ENCODE measurements at places on chromosomes 2 and 18.

DNA sequence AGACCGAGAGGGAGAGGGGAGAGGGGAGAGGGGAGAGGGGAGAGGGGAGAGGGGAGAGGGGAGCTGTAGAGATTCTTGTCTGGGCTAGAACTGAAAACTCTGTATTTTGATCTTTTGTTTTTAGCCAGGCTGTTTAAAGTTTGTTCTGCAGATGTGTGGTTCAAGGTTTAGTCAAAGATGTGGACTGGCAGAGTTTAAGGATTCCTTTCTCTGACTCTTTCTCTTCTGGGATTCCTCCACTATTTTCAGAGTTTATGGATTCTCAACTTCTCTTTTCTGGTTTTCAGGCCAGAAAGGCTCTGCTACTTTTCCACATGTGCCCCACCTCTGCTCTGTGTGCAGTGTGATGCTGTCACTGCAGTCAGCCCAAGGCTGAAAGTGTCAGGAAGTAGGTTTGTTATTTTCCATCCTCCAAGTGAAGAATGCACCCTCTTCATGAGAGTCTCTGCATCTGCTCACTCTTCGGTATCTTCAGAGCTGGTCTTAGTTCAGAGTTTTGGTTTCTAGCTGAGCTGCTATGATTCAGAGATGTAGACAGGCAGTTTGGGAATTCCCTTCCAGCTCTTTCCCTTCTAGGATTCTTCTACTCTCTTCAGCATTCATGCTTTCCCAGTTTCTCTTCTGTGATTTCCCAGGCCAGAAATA is 130.9 kb upstream of the SMAD7 start:
- DNase-seq = no peak

DNA sequence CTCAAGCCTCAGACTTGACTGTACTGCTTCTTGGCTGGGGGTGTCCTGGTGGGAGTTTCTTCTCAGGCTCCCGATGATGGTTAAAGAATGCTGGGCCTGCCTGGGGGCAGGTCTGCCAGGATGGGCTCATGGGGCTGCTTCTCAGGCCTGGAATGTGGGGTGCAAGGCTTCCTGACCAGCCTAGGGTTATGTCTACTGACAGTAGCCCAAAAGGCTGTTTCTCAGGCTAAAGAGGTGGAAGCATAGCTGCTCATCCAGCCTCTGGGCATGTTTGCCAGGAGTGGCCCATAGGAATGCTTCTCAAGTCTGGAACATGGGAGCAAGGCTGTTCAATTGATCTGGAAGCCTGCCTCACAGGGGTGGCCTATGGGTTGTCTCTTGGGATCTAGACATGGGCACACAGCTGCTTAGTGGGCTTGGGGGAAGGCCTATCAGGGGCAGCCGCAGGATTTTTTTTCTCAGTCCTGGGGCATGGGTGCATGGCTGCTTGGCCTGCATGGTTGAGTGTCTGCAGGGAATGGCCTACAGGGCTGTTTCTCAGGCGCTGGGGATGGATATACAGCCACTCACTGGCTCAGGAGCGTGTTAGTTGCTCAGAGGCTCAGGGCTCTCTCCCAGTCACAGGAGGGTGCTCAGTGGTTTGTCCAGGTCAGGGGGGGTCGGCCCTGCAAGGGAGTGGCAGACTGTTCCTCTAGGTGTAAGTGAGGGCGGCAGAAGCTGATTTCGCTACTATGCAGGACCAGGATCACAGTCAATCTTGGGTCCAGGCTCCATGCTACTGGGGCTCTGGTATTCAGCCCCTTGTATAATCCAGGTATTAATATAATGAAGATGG is 617.3 kb upstream of the REG3G start:
- DNase-seq = no peak

DNA sequence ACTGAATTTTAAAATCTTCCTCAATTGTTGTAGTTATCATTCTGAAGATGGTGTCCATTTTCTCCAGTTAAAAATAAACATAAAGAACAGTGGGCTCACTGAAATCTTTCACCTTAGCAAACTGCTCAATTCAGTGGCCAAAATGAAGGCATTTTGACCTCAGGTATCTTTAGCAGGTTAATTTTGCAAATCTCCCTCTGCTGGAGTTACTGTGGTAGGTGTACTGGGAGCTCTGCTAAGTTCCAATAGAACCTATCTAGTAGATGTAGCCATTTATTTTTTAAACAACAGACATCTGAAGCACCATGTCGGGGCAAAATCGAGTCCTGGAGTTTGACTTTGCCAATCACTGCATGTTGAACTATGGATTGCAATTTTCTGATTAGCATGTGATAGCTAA is 177.1 kb downstream of the IRS1 start:
- no peak for DNase-seq

- no peak for DNase-seq
Observed at GRCh38 chr2:109690822-109691541, 76.8 kb downstream of the SOWAHC start.

DNA sequence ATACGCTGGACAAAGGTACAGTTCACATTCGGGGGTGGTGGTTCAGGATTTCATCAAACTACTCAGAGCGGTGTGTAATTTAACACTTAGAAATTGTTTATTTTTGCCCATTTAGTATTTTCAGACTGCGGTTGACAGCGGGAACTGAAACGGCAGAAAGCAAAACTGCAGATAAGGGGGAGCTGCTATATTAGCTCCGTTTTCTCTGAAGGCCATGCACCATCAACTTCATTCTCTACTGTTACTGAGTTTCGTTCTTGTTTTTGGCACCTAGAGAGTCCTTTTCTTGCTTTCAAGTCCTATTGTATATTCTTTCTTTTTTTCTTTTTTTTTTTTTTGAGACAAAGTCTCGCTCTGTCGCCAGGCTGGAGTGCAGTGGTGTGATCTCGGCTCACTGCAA is 121.5 kb upstream of the SP3 start:
- DNase-seq = no peak

GRCh38 chr2:27989149-27989548 is 98.6 kb downstream of the BABAM2 start:
- no peak for DNase-seq

- no peak for DNase-seq
Observed at GRCh38 chr2:26941486-26941885, 29.0 kb upstream of the MAPRE3 start.

GRCh38 chr2:150212722-150213171 is 274.7 kb downstream of the RND3 start:
- DNase-seq = peak; percentile 54

DNA sequence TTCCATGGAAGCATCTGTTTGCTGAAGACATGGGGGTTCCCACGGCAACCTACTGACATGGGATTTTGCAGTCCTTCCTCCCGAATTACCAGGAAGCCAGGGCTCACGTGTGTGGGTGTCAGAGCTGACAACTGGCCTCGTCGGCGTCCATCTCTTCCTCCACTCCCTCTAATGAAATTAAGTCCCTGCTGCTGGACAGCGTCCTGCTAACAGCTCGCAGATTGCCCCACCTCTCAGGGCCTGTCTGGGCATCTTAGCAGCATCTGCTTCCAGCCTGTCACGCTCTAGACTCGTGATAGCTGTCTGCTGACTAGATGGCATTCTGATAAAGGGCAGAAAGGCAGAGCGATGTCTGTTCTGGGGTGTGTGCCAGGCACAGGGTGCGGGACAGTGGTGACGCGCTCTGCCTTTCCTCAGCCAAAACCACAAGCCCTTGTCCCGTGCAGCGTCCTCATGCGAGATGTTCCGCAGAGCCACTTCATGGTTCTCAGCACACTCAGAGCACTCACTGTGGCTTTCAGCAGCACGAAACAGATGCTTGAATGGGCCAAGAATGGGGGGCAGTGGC is 161.1 kb downstream of the ARL4C start:
- DNase-seq = no peak

DNA sequence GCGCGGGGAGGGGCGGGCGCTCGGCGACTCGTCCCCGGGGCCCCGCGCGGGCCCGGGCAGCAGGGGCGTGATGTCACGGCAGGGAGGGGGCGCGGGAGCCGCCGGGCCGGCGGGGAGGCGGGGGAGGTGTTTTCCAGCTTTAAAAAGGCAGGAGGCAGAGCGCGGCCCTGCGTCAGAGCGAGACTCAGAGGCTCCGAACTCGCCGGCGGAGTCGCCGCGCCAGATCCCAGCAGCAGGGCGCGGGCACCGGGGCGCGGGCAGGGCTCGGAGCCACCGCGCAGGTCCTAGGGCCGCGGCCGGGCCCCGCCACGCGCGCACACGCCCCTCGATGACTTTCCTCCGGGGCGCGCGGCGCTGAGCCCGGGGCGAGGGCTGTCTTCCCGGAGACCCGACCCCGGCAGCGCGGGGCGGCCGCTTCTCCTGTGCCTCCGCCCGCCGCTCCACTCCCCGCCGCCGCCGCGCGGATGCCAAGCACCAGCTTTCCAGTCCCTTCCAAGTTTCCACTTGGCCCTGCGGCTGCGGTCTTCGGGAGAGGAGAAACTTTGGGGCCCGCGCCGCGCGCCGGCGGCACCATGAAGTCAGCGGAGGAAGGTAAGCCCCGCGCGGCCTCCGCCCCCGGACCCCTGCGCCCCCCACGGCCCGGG is at the start of gene NFATC1:
Gene NFATC1 (plus strand): TSS at position 170 of the 644 bp plus-strand sequence. CDS start 295 bp downstream, at position 465.
- no peak for DNase-seq

- no peak for DNase-seq
Observed at GRCh38 chr2:43073401-43073825, 153.0 kb downstream of the ZFP36L2 start.

GRCh38 chr2:43293744-43294695 is 67.6 kb upstream of the ZFP36L2 start:
- DNase-seq = no peak

DNA sequence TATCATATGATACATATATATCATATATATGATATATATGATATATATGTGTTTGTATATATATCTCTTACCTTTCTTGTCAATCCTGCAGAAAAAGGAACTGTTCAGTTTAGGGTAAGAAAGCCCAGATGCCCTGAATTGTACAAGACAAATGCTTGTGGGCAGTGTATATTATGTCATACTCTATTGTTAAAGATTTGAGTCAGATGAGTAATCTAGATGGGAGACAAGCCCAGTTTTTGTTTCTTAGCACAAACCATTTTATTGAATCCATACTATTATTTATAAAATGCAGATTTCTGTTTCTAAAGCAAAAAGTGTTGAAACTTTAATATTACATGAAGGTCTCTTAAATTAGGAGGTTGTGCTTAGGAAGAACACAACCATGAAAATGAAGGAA is 90.6 kb downstream of the VRK2 start:
- no peak for DNase-seq

- no peak for DNase-seq
Observed at GRCh38 chr18:58095222-58095621, 51.2 kb downstream of the NEDD4L start.

DNA sequence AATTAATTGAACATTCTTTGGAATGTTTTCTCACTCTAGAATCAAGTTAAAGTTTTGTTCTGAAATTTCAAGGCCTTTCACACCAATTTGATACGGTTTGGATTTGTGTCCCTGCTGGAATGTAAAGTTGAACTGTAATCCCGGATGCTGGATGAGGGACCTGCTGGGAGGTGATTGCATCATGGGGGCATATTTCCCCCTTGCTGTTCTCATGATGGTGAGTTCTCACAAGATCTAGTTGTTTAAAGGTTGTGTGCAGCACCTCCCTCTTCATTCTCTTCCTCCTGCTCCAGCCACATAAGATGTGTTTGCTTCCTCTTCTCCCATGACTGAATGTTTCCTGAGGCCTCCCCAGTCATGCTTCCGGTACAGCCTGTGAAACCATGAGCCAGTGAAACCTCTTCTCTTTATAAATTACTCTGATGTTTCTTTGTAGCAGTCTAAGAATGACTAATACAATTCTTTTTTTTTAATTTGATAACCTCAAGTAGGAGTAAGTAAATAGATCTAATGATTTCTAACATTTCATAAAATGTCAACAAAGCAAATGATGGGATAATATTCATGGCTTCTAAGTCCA is 144.2 kb upstream of the CDH7 start:
- no peak for DNase-seq

GRCh38 chr2:23106242-23106785 is 278.7 kb upstream of the KLHL29 start:
- no peak for DNase-seq

DNA sequence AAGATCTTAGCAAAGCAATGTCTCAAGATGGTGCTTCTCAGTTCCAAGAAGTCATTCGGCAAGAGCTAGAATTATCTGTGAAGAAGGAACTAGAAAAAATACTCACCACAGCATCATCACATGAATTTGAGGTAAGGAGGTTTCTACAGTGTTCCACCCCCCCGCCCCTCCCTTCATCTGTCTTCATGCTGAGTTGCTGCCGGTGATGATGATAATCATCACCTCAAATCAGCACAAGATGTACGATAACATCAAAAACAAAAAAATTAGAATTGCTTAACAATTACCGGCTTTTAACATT is 14.6 kb downstream of the UGP2 start:
- DNase-seq = no peak

GRCh38 chr2:10742666-10743065 is 21.2 kb downstream of the ATP6V1C2 start:
- DNase-seq = no peak

- DNase-seq = no peak
Observed at GRCh38 chr2:102368461-102369109, 13.0 kb downstream of the IL18R1 start.

- DNase-seq = no peak
Observed at GRCh38 chr2:111194835-111195621, 74.3 kb downstream of the BCL2L11 start.

DNA sequence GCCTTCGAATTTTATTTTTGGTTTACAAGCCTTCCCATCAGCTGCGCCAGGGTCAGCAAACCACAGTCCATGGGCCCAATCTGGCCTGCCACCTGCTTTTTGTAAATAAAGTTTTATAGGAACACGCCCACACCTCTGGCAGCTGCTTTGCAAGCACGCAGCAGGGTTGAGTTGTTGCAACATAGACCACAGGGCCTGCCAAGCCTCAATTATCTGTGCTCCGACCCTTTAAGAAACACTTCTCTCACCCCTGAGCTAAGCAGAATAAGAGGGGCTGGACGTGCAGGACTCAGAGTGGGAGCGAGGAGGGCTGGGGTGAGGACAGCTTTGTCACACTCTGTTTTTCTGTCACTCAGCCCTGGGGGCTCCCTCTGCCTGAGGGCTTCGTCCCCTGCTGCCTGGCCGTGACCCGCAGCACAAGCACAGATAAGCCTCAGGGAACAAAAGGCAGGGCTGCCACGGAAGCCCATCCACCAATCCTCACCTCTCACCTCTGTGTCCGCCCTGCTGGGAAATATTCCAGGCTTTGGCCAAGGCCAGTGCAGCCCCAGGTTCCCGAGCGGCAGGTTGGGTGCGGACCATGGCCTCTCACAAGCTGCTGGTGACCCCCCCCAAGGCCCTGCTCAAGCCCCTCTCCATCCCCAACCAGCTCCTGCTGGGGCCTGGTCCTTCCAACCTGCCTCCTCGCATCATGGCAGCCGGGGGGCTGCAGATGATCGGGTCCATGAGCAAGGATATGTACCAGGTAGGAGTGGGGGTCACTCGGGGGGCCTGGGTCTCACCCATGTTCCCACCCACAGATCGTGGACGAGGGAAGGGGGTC is at the start of gene AGXT:
Gene AGXT (plus strand): TSS at position 539 of the 823 bp plus-strand sequence. CDS start 42 bp downstream, at position 581.
- DNase-seq = no peak

GRCh38 chr2:178484245-178485041 is 4.2 kb downstream of the PLEKHA3 start:
- DNase-seq = peak; percentile 36

Data from NCI-H2227 treated with DMSO at 0.1 percent for 48 hours (cell line).